ENCODE measurements at places on chromosomes 4 and X.

DNA sequence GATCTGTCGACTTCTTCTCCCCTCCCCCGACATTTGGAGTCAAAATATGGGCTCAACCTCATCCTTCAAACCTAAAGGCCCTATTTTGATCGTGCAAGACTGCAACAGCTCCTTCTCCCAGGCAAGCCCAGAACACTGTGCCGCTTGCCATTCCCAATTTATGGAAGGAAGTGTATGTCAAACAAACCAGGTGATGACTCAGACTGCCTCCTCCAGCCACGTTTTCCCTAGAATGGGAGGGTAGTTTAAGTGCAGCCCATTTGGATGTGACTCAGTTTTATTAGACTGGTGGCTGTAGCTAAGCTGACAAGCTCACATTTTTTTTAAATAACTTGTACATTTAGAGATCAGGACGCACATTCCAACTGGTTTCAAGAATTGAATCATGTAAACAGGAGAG lies 570.4 kb upstream of the DIPK2B start:
- DNase-seq: peak; percentile 86

DNA sequence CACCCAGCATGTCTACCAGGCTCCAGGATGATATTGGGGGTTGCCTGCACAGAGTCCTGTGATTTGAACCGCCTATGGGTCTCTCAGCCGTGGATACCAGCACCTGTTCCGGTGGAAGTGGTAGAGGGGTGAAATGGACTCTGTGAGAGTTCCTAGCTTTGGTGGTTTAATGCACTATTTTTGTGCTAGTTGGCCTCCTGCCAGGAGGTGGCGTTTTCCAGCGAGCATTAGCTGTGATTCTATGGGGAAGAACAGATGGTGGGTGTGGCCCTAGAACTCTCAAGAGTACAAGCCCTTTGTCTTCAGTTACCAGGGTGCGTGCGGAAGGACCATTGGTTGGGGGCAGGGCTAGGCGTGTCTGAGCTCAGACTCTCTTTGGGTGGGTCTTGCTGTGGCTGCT lies 316.9 kb upstream of the AMOT start:
- no peak for DNase-seq

- DNase-seq: no peak
Observed at GRCh38 chr4:188534917-188535316, 395.7 kb downstream of the TRIML1 start.

DNA sequence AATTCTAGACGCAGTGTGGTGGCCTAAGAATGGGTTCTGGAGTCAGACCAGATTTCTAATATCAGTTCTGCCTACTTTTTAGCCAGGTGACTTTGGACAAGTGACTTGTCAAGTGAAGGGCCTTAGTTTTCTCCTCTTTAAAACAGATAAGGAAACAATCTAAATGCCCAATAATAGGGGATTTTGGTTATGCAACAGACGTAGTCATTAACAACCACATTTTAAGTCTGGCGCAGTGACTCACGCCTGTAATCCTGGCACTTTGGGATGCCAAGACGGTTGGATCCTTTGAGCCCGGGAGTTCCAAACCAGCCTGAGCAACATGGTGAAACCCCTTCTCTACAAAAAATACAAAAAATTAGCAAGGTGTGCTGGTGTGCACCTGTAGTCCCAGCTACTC lies 2.1 kb upstream of the ZMYM3 start:
- no peak for DNase-seq

- no peak for DNase-seq
Observed at GRCh38 chrX:8815460-8816065, 14.4 kb upstream of the FAM9A start.

DNA sequence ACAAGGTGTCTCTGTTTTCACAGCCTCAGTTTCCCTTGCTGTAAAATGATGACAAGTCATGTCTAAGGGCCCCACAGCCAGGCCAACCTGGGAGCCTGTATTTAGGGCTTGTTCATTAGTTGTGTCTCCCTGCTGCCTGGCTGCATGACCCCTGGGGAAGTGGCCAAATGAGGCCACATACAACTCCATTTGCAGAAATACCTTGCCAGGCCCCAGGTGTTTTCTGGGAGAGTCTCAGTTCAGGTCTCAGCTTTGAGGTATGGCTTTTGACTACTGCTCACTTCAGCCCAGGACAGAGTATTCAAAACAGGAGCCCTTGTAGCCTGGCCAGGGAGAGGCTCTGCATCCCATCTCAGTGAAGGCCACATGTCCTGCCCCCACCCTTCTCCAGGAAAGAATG lies 202.5 kb upstream of the MAMLD1 start:
- DNase-seq: peak; percentile 7

DNA sequence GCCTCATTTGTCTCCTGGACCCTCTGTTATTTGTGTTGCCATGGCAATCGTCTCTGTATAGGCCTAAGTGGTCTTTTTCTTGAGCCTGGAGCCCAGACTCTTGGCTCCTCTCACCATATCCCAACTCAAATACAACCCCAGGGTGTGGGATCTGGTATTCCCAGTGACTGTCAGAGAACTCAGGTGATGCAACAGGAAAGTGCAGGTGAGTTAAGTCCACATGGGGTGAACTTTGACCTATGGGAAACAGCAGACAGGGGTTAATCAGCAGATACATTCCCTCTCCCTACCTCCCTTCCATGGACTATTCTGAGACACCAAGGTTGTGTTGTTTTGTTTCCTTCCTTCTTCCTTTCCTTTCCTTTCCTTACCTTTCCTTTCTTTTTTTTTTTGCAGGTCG lies 130.9 kb upstream of the RPS6KA3 start:
- DNase-seq: peak; percentile 59

- DNase-seq: peak; percentile 4
Observed at GRCh38 chr4:153191795-153192363, 12.4 kb upstream of the TRIM2 start.

GRCh38 chr4:4217113-4217512 lies 9.6 kb downstream of the OTOP1 start:
- no peak for DNase-seq

DNA sequence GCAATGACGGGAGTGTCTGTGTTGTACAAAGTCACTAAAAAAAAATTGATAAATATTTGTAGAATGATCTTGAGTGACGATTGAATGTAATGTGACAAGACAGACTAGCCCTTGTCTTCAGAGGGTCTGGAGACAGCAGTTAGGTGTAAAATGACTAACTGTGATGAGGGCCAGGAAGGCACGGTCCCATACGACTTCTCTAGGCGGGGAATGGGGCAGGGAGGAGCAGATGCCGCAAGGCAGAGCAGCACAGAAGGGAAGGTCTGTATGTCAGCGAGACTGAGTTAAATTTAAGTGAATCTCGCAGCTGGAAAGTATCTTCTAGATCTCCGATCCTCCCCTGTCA lies 405 bp downstream of the CENPE start:
- DNase-seq: no peak

DNA sequence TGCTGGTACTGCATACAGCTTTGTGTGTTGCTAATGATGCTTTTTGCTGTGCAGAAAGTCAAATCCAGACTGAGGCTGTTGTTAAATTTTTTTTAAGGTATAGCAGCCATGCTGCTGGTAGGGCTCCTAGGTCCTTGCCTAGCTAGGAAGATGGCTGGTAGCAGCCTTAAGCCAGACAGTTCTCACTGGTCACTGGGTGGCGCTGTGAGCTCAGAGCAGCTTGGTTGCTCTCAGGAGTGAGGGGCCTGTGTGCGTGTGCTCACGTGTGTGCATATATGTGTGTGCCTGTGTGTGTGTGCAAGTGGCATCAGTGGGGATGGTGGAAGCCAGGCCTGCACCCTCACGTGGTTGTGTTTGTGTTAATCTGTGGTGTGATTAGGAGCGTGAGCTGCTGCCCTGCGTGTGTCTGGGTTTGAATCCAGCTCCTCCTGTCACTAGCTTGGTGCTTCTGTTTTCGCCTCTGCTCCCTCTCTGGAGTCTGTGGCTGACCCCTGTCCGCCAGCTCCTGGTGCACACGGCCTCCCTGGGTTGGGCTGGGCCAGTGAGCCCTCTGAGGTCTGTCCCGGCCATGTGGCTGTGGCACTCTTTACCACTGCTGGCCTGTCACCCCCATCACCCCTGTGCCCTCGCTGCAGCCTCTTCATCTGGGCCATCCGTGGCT lies 46.1 kb downstream of the SORCS2 start:
- DNase-seq: no peak

GRCh38 chrX:40140706-40141499 lies 43.1 kb upstream of the BCOR start:
- DNase-seq: peak; percentile 73

- peak; percentile 71 for DNase-seq
Observed at GRCh38 chrX:110665223-110666002, 130.2 kb downstream of the CHRDL1 start.

- DNase-seq: no peak
Observed at GRCh38 chr4:141170671-141171070, 37.4 kb upstream of the RNF150 start.

- no peak for DNase-seq
Observed at GRCh38 chrX:25941087-25941486, 197.1 kb upstream of the MAGEB18 start.

- no peak for DNase-seq
Observed at GRCh38 chr4:53608242-53608641, 17.0 kb upstream of the LNX1 start.

GRCh38 chr4:74540193-74540592 lies 95.3 kb downstream of the AREG start:
- no peak for DNase-seq

DNA sequence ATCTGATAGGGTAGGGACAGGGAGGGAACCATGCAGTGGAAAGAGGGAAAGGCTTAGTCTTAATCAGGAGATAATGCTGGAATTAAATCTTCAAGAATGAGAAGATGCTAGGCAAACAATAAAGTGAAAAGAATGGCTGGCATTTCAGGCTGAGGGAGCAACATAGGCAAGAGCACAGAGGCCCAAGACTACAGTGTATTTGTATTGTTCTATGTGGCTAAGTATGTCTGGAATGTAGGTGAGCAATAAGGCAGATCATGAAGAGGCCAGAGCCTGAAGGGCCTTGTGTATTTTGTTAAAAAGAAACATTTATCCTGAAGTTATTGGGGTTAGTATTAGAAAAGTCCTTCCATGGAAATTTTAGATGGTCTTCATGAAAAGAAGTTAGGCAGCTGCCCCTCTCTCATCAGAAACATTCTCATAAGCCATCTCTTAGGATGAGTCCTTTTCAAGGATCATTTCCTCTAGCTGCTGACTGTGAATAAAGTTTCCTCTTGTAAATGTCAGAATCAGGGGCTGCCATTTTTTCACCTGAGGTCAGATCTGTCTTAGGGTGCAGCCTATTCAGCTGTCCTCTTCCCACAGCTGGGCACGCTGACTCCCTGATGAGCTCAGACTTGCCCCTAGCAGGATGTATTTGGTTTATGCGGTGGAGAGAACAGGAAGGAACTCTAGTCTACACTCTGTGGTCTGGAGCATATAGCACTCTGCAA lies 46.3 kb downstream of the ATP10D start:
- DNase-seq: peak; percentile 60

DNA sequence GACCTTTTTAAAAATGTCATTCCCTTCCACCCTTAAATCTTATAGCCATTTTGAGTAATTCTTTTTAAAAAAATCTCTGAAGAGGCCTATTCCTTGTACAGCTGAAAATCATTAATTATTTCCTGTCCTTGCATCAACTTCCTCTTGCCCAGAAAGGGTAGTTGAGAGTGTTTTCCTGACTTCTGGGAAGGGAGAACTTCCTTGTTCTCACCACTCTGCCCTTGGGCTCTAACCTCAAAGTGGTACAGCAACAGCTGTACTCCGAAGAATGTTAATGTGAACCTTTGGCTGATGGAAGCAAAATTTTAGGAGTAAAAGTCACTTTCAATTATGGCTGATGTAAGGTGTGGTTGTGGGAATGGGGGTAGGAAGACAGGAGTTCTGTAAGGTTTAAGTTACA lies 15.1 kb upstream of the FABP2 start:
- peak; percentile 59 for DNase-seq

- peak; percentile 76 for DNase-seq
Observed at GRCh38 chrX:80812176-80812575, 2.5 kb upstream of the BRWD3 start.

GRCh38 chr4:75679876-75680575 lies 6.8 kb upstream of the G3BP2 start:
- no peak for DNase-seq

DNA sequence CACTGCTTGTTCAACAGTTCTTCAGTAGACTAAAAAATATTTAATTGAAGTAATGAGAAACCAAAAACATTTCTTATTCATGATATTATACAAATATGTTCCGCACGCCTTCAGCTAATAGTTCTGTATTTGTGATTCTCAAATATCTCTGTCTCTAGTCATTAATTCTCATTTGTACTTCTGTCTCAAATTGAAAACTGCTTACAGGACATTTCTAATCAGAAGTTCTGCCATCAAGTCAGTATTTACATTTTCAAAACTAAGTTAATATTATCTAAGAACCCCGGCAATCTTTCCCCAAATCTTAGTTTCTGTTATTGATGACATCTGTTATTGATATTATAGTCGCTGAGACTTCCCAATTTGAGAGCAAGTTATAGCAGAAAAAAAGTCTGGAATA lies 78.6 kb upstream of the PGRMC2 start:
- DNase-seq: no peak

GRCh38 chr4:122603156-122603574 lies 17.7 kb downstream of the IL21 start:
- no peak for DNase-seq

DNA sequence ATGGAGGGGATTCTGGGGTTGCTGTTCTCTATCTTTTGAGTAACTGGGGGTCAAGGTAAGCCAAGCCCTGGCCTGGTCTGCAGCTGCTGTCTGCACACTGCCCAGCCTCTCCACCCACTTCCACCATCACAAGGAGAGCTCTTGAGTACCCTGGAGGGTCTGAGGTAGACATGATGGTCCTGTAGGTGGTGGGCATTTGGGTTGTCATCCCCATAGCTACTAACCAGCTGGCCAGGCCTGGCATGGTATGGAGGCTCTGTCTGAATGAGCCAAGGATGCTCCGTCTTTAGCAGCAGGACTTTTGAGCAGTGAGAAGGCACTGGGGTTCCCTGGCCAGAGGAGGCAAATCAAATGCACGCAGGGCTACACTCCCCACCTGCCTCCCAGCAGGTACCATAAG lies 82.7 kb downstream of the NHSL2 start:
- no peak for DNase-seq

DNA sequence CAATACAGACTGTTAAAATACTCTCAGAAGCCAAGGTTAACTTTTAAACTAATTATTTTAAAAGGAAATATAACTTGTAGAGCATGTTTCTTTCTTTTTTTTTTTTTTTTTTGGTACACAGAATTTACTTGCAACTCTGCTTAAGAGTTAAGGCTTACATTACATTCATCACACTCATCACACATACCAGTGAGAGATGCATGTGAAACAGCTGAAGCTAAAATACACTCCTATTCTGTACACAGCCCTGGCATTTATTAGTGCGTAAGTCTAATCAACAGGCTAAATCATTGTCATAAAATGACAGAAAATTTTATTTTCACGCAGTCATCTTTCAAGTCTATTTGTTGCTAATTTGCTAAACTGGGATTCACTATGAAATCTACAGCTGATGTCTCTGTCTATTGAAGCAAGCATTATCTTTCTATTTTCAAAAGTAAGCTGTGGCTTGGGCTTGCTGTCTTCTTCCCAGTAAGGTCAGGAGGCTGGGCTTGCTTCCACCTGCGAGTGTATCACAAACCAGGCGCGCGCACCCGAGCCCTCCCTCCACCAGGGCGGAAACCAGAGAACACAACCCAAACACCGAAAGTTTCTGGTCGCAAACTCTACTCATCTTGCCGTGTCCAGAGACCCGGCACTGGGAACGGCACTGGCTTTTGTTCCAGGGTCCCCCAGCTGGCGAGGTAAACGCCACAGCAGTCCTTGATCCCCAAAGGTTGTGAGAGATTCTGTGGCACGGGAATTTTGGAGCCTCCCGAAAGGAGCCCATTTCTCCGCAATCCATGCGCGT lies 3.9 kb downstream of the MAML3 start:
- peak; percentile 90 for DNase-seq

Measured in islet precursor cell (in vitro differentiated cells).